NCI-H82 (cell line): ENCODE measurements at places on chromosomes 1 and 21.

DNA sequence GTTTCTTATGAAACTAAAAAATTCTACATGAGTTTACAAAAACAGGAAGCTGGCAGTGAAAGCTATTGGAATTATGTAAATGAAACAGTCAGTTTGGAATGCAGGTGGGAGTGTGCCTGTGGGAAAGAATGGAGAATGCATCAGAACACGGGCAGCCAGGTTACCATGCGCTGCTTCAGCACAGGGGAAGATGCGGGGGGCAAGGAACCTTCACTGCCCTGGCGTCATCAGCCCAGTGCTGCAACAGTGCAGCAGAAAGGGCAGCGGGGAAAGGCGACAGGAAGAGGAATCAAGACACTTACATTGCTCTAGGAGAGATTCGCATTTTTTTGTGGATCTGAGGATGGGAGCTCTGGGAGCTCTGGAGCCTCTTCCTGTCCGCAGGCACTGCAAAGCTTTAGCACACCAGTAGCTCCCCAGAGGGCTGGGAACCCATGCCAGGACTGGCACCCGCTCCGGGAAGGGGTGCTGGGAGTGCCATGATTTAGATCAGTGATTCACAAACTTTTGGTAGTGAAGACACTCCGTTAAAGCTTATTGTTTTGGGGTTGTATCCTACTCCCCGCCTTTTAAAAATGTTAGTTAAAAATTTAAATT, 64.1 kb upstream of the WDR26 start:
- DNase-seq, result no peak

DNA sequence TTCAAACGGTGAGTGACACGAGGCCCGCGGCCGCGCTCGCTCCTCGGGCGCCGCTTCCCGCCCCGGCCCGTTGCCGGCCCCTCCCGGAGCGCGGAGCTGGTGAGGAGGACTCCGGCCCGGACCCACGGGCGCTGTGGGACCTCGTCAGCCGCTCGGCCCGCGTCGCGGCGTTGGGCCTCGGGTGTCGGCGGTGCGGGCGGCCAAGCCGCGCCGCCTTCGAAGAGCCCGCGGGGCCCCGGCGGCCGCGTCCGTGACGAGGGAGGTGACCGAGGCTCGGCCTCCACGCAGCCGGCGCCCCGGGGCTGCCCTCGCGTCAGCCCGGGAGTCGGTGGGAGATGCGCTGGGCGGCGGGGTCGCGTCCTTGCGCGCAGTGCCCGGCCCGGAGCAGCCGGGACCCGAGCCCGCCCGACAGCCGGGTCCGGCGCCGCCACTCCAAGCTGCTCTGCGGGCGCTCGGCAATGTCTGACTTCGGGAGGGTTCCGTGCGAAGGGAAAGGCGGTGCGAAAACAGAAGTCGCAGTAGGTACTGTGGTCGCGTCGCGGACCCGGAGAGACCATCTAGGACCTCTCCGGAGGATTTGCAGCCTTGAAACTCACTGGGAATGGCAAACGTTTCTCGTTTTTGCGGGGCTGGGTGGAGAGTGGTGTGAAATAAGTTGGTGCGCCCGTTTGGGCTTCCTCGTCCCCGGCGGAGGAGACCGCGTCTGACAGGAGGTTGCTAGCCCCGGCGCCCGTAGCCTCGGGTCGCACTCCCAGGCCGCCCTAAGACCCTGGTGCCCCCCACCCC, 829 bp downstream of the SPEN start:
- peak; percentile 51 for DNase-seq

GRCh38 chr1:117171900-117172511, 38.7 kb downstream of the VTCN1 start:
- peak; percentile 37 for DNase-seq

DNA sequence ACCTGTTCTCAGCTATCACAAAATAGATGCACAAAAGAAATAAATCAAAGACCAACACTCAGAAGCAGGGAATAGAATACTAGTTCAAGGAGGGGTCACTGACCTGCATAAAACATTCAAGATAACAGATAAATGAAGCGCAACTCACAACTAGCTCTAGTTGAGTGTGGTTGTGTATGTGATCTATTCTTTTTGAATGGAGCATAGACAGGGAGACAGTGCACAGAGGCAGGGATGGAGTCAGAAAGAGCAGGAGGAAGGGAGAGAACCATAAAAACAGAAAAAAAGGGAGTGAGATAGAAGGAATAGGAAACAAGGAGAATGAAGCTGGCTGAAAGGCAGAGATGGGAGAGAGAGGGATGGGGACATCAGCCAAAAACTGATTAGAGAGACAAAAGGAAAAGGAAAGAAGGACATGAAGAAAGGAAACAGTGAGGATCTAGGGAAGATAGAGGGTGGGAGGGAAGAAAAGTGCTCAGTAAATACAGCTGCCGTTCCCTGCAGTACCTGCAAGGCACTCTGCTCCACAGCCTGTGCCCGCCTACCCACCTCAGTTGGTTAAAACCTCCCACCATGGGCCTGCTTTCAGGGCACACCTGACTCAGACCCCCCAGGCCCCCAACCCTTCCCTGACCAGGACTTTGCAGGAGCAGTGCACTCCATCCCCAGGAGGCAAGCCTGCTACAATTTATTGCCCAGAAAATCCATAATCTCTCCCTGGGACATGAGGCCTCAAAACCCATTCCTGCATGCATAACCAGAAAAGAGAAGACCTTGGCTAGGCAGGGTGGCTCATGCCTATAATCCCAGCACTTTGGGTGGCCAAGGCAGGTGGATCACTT, 385.2 kb upstream of the POU3F1 start:
- DNase-seq, result no peak

DNA sequence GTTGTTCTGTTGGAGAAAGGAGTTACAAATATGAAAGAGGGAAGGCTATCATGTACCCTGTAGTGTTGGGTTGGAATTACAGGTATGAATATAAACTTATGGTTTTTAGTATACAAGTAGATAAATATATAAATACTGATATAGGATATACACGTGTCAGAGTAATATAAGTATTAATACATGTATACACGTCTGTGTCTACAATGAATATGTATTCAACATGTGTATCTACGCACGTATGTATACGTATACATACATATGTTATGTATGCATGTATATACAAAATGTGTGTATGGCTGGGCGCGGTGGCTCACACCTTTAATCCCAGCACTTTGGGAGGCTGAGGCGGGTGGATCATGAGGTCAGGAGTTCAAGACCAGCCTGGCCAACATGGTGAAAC, 17.9 kb downstream of the ACBD6 start:
- no peak for DNase-seq

DNA sequence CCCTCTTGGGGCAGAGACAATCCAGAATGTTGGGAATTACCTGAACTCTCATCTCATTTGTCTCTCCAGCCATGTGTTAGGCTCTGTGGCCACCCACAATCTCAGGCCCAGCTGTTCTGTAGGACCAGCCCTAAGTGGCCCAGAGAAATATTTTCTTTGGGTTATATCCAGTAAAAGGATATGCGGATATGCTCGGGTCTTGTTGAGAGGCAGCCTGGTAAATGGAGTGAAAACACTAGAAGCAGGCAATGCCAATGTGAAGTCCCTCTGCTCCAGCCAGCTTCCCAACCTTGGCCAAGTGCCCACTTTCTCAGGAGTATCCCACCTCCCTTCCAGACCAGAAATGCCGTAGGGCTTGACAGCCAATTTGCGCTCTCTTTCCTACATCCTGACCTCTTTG, 192.2 kb downstream of the ST6GALNAC3 start:
- no peak for DNase-seq

DNA sequence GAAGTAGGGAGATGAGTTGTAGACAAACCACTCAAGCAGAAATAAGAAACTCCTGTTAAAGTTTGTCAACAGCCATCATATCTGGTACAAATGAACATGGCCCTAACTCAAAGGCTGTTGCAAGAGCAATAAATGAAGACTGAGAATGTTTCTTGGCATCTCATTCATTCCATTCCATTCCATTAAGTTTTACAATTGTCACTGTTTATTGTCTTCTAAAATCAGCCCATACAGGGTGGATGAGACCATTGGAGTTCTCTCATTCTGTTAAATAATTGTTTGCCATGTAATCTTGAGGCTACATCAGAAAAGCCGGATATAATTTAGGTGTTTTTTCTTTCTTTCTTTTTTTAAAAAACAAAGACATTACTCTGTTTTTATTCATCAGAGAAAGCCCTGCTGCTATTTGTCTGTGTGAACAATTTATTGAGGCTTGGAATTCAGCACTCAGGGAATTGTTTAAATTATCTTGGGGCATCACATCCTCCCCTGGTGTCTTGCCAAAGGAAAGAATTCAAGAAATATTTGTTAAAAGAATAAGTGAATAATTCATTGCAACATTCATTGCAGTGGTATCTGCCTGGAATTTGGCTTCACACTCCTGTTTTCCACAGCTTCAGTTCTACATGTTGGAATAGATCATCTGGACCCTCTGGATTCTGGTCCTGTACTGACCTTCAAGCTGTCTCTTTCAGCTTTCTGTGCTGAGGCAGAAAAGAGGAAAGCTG, 604.5 kb downstream of the PLPP3 start:
- no peak for DNase-seq

DNA sequence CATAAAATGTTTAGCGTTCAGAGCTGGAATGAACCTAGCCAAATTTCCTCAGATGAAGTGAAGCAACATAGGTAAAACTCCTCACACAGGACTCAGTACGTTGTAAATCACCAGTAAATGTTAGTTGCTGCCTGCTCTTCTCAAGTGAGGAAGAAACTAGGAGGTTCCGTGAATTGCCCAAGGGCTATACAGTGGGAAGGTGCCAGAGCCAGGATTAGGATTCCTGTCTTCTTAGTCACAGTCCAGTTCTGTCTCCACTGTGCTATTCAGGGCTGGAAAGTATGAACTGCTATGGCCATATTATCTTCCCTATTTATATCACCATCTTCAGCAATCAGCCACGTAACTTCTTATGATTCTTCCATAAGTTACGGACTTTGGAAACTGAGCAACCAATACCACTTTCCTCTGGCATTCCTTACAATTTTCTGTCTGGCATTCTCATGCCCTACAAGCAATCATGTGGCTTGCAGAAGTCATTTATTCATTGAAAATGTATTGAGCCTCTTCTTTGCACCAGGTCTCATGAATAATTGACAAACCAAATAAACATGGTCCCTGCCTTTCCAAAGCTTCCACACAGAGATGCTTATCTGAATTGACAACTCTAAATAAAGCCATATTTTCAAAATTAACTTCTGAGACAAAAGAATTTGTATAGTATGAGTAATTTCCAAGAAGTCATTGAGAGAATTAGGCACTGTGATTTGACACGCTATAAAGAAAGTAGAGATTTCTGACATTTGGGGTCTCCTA, 271.6 kb upstream of the SGIP1 start:
- DNase-seq, result no peak

DNA sequence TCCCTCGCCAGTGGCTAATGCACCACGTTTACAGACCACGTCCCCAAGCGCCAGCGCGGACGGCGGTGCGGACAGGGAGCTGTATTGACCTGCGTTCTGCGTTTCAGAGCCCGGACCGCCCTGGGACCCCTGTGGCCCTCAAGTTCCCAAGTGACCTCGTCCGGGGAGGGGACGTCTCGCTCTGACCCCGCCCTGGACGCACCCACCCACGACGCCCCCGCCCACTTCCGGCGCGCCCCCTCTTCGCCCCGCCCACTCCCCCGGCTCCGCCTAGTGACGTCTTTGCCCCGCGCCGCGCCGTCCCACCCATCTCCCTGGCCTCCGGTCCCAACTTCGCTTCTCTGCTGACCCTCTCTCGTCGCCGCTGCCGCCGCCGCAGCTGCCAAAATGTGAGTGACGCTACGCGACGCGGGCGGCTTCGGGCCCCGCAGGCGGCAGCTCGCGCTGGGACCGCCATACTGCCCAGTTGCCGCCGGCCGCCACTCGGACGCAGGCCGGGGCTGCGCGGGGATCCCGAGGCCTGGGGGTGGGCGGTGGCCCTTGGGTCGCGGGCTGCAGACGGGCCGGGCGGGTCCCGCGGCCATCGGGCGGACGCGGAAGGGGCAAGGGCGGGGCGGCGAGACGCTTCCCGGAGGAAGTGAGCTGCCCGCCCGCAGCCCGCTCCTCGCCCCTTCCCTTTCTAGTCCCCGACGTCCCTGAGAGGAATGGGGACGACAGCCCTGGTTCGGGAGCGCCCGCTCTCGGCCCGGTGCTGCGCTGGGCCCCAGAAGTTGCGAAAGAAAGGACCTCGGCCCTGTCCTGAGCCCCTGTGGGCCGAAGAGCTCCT, at the start of gene VAMP3:
TSS of gene VAMP3 (plus strand) at position 300 of the 826 bp plus-strand sequence. CDS start at position 388, 88 bp downstream.
- DNase-seq, result peak; percentile 83

GRCh38 chr1:78673120-78673519, 23.5 kb downstream of the IFI44 start:
- DNase-seq, result peak; percentile 58
